ENCODE measurements at places on chromosomes 3 and 15.

GRCh38 chr3:16216373-16216935 is 42.0 kb downstream of the GALNT15 start:
- DNase-seq = no peak

DNA sequence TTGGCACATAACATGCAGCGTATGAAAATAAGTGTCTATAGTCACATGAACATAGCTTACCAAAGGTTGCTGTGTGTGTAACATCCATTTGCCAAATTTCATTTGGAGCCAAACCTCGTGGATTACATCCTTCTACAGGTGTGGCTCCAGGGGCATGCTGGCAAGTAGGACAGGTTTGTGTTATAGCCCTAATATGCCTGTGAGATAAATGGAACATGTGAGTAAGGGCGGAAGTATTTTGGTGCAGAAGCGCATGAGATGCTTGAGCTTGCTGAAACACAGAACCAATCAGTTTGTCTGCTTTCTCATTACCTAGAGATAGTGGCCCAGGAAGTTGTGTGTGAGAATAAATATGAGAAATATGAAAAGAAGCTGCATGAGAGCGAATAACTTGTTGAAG is 21.8 kb upstream of the XCR1 start:
- DNase-seq = no peak

GRCh38 chr3:7144697-7145308 is 283.9 kb downstream of the GRM7 start:
- no peak for DNase-seq

DNA sequence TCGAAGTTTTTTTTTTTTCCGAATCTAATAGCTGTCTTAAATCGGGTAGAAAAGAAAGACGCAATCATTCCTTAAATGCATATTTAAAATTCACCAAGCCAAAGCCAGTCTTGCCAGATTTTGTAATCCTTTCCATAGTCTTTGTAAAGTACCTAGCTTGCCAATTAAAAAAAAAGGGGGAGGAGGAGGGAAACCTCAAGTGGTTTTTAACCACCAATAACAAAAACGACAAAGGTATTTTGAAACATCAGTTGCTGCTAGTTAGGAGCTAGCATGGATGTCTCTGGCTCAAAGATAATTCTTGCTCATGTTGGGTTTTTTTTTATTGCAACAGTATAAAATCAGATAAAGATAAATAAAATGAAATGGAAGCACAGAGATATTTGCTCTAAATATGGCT is 187.9 kb downstream of the MECOM start:
- DNase-seq = no peak

DNA sequence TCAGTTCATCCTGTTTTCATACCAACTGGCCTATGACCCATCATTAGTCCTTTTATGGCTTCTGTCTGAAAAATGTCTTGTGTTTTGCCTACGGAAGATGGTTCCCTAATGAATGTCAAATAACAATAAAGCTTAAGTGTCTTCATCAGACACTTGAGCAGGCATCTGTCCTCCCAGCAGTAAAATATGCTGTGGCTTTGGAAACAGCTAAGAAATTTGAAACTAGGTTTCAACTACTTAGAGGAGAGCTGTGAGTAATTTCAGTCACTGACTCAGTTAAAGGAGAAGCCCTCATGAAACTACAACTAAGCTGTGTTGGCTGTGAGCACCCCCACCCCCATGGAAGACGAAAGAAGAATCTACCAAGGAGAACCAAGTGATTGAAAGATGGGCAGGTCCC is 409.4 kb upstream of the PPP2R3A start:
- DNase-seq = no peak

- no peak for DNase-seq
Measured at GRCh38 chr15:67732671-67733374, 92.5 kb upstream of the SKOR1 start.
